ENCODE measurements at places on chromosomes 11 and 22. TPM values are rescaled to one million over a fixed set of nuclear protein-coding genes. Genes with fewer than 3 reads are reported as not detected.

The PRPF19 gene
- 165 TPM for total RNA-seq

The ZNRF3 gene
- total RNA-seq = 9.4 TPM

The SLC37A2 gene
- 9.0 TPM for total RNA-seq

The NXPE2 gene
- total RNA-seq = not detected

The OR5P2 gene
- total RNA-seq = not detected

The ACR gene
- not detected for total RNA-seq

The CFAP300 gene
- total RNA-seq = 3.9 TPM

The RAPSN gene
- total RNA-seq = 0.23 TPM

The GGTLC3 gene
- not detected for total RNA-seq
